IPS DF 6.9 (cell line): ENCODE measurements at places on chromosomes 12 and 14.
A peak's percentile ranks its signal among the peaks of the same experiment; 100 is the strongest.

DNA sequence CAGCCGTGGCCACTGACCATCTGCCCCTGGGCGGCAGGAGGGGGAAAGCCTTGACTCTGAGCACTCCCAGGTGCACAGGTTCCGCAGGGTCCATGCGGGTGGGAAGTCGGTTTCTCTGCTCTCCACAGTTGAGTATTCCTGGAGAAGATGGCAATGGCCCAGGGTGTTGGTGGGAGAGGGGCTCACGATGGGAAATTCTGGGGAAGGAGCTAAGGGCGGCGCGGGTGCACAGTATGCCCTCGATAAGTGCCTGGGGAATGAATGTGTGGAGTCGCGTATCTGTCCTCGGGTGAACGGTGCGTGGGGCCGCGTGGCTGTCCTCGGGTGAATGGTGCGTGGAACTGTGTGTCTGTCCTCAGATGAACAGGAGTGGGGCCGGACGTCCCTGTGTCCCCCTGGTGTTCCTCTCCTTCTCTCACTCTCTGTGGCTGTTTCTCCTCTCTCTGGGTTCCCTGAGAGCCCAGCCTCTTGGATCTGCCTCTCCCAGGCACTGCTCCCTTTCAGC is 38.0 kb downstream of the NOC4L start:
- no peak for DNase-seq

- no peak for DNase-seq
Measured at GRCh38 chr14:87067061-87067460, 925.9 kb downstream of the GALC start.

DNA sequence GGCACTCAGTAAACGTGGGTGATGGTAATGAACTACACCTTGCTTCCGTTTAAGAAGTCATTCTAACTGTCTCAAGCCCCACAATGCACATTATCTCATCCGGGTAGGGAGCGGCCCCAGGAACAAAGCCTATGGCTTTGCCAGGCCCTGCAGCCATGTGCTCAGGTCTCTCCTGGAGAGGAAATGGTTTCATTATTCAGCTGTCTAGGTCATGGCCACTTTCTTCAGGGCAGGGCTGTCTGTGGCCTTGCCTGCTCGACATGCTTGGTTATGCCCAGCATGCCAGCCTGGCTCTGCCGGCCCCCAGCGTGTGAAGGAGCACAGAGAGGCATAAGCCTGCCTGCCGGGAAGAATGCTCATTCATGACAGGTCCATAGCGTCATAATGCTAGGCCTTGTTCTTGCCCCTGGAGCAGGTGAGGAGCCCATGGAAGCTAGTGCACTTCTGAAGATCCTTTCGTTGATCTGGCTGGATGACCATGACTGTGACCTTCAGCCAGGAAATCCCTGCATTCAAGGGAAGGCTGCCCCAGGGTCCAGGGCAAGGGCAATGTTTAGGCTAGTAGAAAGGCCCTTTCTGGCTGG is 26.3 kb upstream of the FOS start:
- no peak for DNase-seq

DNA sequence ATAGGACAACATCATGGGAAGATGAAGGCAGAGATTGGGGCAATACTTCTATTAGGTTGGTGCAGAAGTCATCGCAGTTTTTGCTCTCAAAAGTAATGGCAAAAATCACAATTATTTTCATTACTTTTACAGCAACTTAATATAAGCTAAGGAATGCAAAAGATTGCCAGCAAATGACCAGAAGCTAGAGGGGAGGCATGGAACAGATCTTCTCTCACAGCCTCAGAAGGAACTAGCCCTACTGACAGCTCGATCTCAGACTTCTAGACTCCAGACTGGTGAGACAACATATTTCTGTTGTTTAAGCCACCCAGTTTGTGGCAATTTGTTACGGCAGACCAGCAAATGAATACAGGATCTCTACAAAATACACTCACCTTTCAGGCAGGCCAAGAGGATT is 348.5 kb upstream of the TBX3 start:
- no peak for DNase-seq

DNA sequence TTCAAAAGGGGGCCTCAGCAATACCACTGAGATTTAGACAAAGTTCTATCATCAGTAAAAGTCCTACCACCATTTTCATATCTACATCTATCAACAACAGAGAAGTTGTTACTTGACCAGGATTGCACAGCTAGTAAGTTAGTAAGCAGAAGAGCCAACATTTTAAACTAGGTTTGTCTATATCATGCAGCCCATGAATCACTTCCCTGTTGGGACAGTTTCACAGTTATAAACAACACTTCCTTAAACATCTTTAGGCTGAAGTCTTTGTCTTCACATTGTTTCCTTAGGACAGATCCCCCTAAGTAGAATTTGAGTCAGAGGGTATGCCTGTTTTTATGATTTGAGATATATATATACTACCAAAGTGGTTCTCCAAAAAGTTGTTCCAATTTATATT is 68.5 kb downstream of the DAO start:
- DNase-seq: no peak

- DNase-seq: peak; percentile 58
Measured at GRCh38 chr12:8108808-8109398, 14.5 kb upstream of the CLEC4A start.

DNA sequence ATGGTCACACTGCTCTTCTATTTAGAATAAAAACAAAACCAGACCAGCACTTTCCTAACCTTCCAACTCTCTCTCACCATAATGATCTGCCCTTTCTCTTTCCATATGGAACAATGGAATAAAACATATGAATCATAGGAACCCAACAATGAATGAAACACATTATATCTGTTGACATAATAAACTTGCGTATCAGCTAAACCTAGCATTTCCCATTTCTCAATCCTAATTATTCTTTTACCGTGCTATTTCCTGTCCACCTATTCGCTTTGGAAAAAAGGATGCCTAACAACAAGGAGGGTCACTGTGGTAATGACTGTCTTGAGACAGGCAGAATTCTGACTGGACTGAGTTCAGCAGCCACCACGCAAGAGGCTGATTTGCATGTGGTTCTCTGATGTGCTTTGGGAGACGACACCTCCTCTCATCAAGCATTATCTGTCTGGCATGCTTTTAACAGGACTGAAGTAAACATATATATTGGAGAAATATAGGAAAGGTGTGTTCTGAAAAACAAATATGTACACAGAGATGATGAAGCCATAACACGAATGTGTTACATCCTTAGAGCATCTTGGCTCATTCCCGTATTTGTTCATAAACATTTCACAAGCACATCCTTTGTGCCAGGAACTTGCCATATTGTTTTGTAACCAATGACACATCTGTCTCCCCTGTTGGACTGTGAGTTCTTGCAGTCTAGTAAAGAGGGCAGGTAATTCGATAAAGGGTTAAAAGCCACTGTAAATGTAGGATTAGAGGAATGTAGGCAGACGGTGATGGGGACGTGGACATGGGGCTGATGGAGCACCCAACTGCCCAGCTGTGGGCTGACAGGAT is 87.7 kb downstream of the PTPRB start:
- DNase-seq: no peak

GRCh38 chr12:65121049-65121955 is at the start of gene WIF1:
Gene WIF1 (minus strand): TSS chr12:65121305. CDS start chr12:65121191, 114 bp downstream.
- peak; percentile 31 for DNase-seq

DNA sequence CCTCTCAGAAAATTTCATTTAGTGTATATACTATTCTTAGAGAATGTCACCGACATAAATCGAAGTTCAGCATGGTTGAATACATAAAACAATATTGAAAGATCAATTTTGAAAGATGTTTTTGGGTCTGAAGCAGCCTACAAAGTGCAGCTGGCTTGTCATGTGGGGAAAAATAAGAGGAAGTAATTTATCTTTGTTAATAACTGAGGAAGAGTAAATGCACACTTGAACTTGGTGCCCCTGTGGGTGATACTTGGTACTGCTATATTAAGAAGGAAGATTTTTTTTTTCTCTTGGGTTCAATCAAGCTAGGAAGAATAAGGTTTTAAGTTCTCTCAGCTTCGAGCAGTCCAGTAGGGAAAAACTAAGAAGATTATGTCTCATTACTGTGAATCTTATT is 661.3 kb downstream of the RPL10L start:
- DNase-seq: no peak

DNA sequence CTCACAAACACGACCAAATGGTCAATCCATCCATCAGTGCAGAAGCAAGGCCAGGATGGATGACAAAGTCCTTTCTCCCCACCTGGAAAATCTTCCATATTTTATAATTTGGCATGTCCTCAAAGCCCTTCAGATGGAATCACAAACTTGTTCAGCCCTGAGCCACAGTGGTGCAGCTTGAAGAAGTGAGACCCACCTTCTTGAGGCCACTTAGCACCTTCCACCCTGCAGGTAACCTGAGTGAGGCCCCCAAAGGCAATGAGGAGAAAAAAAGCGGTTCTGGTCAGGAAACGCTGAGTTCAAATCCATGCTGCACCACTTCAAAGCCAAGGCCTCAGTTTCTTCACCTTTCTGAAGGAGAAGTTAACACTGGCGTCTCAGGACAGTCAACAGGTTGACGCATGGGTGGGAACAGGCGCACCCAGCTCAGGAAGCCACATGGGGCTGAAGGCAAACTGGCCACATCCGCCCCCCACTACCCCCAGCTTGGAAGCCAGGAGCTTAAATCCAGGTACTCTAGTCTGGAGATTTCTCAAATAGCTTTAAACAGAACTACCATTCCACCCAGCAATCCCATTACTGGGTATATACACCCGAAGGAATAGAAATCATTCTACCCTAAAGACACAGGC is 320.4 kb downstream of the BCL11B start:
- DNase-seq: no peak

DNA sequence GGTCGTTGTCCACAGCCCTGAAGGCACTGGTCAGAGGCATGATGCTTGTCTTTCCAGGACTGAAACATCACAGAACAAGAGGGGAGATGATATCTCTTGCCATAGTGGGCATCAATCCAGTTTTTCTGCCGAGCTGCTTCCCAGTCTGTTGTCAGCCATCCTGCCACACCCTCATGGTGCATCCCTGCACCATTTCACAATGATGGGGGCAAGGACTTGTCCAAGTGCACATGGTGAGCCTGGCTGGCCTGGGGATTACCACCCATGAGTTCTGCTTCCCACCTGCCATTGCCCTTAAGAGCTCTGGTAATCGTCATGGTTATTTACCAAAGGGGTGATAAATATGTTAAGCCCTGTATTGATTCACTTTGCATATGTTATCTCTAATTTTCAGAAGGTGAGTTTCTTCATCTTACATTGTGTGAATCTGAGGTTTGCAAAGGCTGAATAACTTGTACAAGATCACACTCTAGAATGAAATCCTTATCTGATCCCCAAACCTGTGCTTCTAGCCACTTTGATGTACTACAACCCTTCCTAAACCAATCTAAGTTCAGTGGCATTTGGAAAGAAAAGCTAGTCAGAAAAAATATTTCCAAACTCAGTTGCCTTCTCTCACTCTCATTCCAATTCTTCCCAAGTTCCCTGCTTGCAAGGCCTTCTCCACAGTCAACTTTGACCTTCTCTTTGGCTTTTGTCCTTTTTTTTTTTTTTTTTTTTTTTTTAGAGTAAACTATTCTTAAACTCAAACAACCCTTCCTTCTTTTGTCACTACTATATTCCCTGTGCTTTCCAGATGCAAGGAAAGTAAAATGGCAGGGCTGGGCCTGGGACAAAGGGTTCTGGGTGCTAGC is 2.3 kb downstream of the AVIL start:
- DNase-seq: no peak

- no peak for DNase-seq
Measured at GRCh38 chr12:29277231-29277630, 103.7 kb downstream of the ERGIC2 start.

DNA sequence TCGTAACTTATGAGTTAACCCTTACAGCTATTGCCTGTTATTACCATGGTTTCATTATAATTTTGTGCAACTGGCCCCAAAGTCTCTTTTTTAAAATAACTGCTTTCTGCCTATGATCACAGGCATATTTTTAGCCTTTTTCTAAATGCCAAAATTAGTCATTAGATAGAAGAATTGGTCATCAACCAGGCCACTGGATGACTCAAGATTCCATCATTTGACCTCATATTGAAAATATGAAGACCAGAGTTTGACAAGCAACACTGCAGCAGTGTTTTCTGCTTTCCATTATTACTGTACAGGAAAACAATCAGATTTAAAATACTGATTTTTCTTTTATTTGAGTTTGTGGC is 54.7 kb upstream of the OTOGL start:
- DNase-seq: no peak

DNA sequence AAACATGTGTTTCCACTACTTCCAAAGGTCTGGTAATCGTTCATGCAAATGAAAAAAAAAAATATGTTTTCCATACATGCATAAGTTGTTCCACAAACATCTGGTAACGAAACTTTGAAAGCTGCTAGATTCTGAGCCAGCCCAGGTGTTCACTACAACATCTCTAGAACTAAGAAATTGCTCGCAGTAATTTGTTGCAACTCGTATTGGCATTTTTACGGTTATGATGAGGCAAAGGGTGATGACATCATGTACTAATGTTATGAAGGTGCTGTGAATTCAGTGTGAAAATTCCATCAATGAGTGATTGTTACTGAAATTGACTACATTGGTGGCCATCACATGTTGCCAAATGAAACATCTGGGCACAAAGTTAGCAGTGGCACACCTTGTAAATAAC is 31.9 kb upstream of the CCDC91 start:
- DNase-seq: no peak

DNA sequence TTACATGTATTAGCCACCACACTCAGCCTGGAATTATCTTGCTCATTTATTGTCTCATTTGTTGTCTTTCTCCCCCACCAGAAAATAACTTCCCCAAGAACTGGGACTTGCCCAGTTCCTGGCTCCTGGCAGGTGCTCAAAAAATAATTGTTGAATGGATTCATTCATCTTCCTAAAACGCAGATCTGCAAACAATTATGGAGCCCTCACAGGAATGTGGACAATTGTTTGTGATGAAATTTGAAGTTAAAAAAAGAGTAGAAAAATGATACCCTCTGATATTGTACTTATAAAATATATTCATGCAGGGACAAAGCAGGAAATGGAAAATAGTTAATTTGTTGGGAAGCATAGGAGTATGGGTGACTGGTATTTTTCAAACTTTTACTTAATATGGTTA is 60.7 kb upstream of the MAP1LC3B2 start:
- DNase-seq: no peak

DNA sequence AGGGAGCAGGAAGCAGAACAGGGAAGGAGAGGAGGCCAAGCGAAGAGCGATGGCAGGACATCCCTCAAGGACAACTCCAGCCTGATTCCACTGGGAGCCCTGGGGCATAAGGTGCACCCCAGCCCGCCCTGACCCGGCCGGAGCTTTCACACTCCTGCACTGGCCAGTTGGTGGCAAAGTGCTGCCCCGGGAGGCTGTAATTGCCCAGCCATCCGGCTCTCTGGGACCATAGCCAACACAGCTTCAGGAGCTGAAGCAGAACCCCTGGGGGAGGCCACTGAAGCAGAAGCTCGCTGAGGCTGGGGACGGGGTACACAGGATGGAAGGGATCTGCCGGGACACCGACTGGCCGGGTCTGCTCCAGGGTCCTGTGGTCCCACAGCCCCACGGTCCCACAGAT is 41.9 kb upstream of the BEGAIN start:
- no peak for DNase-seq
